ENCODE measurements at places on chromosomes 3 and 15.

GRCh38 chr15:90557186-90558084, 27.7 kb downstream of the CRTC3 start:
- DNase-seq = no peak

- DNase-seq = no peak
Measured at GRCh38 chr15:75929799-75930565, 26.3 kb downstream of the FBXO22 start.

DNA sequence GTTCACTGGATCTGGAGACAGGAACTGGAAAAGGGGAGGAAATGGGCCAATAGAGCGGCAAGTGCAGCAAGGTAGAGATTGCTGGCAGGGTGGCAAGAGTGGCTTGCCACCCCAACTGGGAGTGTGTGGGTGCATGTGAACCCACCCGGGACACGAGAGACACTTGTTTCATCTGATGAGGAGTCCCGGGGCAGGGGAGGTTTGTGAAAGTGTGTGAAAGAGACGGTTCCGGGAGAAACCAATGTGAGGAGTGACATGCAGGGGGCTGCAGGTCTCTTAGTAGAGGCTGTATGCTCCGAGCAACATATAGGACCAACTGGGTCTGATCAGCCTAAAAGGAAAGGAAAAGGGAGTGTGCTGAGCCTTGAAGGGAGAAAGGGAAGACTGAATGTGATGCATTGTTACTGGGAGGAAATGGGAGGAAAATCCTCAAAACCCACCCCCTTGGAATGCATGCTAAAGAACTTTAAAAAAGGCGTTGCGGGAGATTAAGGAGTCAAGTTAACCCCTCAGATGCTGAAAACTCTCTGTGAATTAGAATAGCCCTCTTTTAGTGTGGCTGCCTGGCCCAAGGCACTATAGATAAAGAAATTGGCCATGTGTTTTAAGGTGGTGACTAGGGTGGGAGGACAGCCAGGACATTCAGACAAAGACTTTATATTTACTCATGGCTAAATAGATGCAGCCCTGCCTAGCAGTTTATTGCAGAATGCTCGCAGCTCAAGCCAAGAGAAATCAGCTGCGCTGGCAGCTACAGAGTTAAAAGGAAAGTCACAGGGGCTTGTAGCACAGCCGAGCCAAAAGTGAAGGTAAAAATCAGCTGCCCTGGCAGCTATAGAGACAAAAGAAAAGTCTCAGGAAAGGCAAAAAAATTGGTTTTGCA, 9.1 kb upstream of the SLC9C1 start:
- peak; percentile 76 for DNase-seq

DNA sequence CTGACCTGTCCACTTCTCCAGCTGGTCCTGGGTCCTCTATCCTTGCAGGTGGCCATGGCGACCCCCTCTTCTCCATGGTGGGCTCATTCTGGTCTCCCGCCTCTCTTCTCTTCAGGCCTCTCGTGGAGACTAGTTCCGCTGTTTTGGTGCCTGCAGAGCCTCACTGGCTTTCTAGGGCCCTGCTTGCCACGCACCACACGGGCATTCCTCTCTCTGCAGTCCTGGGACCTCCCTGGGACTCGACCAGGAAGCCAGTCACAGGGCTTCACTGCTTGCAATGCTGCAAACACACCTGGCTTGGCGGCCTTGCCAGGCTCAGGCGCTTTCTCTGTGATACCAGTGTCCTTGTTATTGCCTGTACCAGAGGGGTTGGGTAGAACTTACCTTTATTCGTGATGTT, 9.1 kb downstream of the SLC28A1 start:
- DNase-seq = no peak

- no peak for DNase-seq
Measured at GRCh38 chr15:65094294-65094995, 17.9 kb downstream of the KBTBD13 start.

DNA sequence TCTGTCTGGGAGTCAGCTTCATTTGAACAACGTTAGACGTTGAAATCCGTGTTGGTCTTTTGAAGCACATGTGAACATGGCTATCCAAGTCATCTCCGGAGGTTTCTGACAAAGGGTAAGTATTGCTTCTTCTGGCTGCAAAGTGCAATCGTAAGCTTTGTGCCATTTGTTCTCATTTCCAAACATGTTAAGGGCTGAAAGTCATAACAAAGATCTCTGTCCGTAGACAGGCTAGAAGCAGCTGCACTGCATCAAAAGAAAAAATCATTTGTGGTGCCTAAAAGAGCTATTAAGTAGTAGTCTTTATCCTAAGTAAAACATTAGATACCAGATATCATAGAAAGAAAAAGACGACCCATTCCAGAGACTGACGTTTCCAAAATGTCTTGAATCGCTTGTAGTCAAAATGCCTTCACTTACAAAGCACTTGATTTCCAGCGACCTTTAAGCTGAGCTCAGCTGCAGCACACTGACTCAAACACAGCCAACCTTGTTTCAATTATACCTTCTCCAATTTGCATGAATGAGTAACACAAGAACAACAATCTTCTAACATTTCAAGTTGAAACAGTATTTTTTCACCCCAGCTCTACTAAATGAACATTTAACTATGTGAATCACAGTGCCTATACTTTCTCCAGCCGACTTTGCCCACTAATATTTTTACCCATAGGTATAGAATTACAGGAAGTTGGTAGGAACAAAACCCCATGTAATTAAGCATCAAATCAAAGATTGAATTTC, 76.6 kb downstream of the NEDD4 start:
- DNase-seq = no peak

- DNase-seq = no peak
Measured at GRCh38 chr3:64728428-64728827, 40.6 kb upstream of the ADAMTS9 start.

DNA sequence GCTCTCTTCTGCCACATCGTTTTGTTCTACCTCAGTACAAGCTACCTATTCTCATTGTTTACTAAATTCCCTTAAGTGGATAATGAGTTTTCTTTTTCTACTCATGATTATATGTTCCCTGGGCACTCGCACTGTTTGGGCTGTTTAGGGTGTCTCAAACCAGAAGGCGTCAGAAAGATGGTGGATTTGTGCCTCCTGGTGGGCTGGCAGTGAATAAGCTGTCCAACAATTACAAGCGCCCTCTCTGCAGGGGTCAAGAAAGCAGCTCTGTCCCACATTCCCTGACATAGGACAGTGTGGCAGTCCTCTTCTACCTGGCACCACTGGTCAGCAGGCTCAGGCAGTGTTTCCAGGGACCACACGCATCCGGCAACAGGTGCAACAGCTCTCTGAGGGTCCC, 173.4 kb upstream of the PPP2R3A start:
- no peak for DNase-seq

DNA sequence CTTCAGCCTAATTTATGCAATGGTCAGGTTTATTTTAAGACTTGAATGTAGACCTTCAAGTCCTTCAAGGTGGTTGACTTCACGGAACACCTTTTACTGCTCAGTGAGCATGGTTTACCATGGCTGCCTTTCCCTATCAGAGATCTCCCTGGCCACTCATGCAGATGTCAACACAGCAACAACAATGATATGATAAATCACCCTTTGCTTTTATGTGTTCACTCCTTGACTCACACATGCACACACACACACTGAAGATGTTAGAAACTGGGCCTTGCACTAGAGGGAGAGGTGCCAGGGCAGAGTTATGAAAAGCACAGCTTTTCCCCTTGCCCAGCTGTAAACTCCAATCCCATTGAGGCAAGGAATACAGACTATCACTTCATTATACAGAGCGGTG, 134.4 kb downstream of the WNT5A start:
- DNase-seq = no peak

DNA sequence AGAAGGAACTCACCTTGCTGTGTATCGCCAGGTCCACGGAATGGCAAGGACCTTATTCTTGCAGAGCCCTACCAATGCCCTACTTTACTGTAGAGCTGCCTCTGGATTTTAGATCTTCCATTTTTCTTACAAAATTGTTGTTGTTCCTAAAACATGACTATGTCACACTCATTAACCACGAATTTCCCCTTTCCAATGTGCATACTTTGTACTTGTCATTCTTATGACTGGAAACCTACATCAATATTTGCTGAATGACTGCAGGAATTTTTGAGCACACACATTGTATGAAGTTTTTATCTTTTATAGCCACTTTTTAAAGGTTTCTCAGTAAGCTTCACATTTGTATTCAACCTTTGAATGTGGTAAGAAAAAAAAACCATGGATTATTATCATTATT, 35.9 kb upstream of the CMSS1 start:
- no peak for DNase-seq

- DNase-seq = no peak
Measured at GRCh38 chr3:146350852-146351251, 99.9 kb upstream of the PLSCR4 start.

- no peak for DNase-seq
Measured at GRCh38 chr3:7651274-7651673, 790.4 kb downstream of the GRM7 start.

DNA sequence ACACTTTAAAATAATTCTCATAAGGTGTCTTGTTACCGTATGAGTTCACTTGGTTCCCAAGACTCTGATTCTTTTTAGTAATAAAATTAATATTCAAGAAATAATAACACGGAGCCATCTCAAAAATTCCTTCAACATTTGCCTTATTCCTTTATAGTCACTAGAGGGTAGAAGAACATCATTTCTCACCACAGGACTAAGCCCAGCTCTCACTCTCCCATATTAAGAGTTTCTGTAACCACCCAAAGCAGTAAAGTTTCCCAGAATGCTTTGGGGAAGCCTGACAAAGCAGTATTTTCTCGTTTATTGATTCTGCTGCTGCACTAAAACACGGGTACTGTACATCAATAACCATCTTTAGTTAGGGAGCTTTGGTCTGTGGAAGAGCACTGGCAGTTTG, 114.9 kb downstream of the MCTP2 start:
- DNase-seq = no peak

DNA sequence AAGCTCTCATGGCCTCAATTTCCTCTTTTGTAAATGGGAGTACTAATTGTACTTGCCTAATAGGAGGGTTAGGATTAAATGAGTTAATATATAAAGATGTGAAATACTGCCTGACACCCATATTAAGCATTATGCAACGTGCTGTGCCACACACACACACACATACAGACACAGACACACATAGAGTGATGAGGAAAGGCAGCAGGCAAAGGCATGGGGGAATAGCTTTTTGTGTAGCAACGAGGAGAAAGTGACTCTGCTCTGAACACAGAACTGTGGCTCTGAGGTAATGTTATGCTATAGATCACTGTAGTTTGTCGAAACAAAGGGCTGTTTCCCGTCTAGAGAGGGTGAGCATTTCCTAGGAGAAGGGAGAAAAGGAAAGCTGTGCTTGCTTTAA, 233.3 kb upstream of the SLCO3A1 start:
- no peak for DNase-seq

- DNase-seq = no peak
Measured at GRCh38 chr3:9553021-9553947, at the start of gene LHFPL4. Gene LHFPL4 (minus strand): TSS chr3:9553822. CDS start chr3:9552679, 1,143 bp downstream.

DNA sequence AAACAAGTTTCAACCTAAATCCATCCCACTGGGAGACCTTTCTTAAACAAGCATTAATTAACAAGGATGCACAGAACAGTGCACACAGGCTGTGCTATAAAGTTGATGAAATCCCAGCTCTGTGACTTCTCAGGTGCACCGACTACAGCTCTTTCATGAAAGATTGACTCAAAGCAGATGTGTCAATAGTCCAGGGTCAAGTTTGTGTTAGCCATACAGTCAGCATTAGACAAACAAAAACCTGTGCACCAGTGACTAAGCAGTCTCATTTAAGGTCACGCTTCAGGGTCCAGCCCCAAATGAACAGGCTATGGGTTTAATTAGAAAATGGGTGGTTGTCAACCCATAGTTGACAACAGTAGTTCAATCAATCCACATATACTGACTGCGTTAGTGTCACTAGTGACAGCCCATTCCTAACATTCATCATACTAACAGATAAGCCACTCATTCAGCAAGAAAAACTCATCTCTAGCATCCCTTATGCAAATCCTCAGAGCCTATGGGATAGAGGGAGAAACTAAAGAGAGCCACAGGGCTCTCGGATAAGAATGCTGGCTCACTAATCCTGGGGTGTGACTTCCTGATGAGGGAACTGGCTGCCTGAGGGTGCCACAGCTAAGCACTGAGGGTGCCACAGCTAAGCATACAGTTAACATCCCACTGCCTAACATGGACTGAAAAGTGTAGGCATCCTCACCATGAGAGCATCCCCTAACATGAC, 84.1 kb downstream of the WNT5A start:
- DNase-seq = no peak

DNA sequence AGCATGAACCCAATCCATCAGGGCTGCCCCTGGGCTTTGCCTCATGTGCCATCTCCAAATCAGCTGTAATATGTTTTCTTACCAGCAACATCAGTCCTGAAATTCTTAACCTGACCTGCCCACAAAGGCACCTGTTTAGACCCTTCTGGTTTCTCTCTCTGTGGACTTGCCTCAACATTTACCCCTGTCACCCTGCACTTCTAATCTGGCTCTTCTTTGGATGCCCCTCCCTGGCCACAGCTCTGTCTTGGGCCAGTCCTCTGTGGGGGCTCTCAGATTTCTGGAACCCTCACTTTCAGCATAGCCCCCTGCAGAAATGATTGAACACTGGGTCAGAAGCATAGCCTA, 168.7 kb upstream of the STAC start:
- DNase-seq = no peak

DNA sequence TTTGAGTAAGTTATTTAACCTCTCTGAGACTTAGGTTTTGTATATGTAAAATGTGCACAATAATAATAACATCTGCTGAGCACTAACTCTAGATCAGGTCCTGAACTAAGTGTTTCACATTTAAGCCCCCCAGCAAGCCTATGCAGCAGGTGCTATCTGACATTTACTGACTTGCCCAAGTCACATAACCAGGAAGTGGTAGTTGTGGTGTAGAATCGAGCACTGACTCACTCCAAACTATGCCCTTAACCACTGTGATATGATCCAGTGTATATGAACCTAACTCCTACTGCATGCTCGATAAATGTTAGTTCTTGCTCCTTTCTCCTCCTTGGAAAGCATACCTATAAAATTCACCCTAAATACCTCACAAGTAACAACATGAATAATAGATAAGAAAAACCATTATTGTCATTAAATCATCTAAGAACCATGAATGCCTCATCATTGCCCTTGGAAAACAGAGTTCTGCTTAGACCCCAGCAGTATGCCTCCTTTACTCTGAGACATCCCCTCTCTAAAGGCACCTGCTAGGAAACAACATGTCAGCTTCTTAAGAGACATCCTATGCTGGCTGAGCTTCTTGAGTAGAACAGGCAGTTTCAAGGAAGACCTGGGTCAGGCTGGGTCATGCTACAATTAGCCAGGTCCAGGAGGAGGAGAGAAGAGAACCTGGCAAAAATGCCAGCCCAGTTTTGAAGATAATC, 3.0 kb upstream of the SHC4 start:
- peak; percentile 85 for DNase-seq

DNA sequence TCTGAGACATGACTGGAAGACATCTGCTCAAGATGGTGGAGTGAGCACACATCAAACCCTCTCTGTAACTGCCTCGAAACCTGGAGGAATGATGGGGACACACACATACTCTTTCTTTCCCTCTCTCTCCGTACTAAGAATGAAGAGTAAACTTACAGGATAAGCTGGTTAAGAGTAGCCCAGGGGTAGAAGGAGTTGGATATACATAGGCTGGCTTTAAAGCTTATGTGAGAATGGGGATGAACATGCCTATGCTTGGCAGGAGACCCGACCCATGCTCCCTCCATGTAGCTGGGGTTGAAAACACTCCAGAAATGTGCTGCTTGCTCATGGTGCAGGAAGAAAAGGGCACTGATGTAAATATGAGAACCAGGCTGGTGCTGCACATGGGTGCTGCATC, 68.9 kb downstream of the IL20RB start:
- DNase-seq = no peak

GRCh38 chr3:43584043-43584826, 37.6 kb downstream of the ANO10 start:
- no peak for DNase-seq

GRCh38 chr3:32428092-32429068, 36.7 kb downstream of the CMTM7 start:
- peak; percentile 83 for DNase-seq

GRCh38 chr3:38990621-38991020, 61.1 kb downstream of the SCN11A start:
- DNase-seq = no peak

Measured in activated CD4-positive, alpha-beta T cell treated with anti-CD3 and anti-CD28 coated beads, Interleukin-2, amount 10 ng/mL, durations not matched to agents 24 days and 14 days (primary cell).